ENCODE measurements at places on chromosomes 3 and 15.
A peak's percentile ranks its signal among the peaks of the same experiment; 100 is the strongest.

GRCh38 chr3:99805160-99805559 is 12.5 kb upstream of the CMSS1 start:
- no peak for DNase-seq

GRCh38 chr3:110456001-110456400 is 615.6 kb upstream of the NECTIN3 start:
- no peak for DNase-seq

DNA sequence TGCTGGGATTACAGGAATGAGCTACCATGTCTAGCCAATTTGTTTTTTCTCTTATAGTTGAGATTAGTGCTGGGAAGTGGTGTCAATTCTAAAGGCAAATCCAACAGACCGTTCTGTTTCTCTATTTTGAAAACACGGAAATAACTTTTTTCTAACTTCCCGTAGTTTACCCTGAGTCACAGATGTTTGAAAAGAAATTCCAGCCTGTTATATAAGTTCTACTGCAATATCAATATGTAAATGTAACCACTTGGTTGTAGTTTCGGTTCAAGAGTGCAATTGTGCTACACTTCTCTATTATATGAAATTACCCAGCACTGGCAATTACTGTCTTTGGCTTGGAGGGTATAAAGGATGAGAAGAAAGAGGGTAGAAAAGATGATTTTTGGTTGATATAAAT is 22.3 kb upstream of the GNB4 start:
- DNase-seq = no peak

GRCh38 chr3:156974931-156975330 is 148.8 kb downstream of the LEKR1 start:
- DNase-seq = no peak

GRCh38 chr3:11136116-11136515 is 18.2 kb upstream of the HRH1 start:
- no peak for DNase-seq

DNA sequence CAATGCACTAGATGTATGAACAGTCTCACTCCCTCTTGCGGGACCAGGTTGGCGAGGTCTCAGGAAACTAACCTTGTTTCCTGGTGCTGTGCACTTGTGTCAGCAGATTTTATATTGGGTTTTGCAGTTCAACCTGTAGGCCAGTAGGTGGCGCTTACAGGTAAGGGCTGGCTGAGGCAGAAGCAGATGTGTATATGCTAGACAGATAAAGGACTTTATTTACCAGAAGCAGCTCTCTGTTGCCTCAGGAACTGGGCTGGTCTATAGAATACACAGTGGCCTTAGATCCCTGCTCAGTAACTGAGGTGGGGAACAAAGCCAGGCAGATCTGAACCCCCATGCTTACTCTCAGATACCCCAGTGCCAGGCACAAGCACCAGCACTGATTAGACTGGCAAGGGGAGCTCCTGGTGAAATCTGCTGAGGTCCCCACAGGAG is 296.8 kb downstream of the DOCK3 start:
- DNase-seq = peak; percentile 68

DNA sequence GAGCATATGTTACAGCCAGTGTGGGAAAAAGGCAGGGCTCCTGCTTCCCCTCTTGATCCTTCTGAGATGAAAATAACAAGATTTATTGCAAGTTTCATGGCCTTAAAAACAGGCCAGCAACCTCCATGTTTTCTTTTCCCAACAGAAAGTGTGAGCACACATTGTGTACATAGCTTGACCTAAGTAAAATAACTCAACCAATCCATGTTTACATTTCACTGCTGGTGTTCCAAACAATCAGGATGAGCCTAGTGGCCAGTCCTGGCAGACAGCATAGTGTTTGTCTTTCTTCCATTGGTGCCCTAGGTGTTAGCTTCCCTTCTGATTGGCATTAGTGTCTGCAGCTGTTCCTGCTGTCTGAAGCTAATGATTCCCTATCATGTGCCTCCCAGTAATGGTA is 847.7 kb downstream of the EPHA3 start:
- no peak for DNase-seq

GRCh38 chr3:21703291-21703690 is 47.7 kb downstream of the ZNF385D start:
- no peak for DNase-seq

DNA sequence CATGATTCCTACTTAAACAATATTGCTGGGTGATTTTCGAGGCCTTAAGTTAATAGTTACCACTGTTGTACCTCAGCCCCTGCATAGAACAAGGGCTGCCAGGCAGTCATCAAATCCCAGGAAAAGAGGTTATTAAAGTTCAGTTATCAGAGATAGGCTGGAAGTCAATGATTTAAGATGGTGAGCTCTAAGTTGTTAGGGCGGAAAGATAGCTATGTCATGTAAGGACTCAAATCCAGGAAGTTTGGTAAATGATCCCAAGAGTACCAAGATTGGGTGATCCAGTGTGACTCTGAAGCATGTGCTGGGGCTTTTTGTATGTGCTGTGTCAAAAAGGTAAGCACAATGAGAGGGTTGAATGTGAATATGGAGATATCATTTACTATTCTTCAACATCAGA is 287.9 kb downstream of the NLGN1 start:
- DNase-seq = no peak

DNA sequence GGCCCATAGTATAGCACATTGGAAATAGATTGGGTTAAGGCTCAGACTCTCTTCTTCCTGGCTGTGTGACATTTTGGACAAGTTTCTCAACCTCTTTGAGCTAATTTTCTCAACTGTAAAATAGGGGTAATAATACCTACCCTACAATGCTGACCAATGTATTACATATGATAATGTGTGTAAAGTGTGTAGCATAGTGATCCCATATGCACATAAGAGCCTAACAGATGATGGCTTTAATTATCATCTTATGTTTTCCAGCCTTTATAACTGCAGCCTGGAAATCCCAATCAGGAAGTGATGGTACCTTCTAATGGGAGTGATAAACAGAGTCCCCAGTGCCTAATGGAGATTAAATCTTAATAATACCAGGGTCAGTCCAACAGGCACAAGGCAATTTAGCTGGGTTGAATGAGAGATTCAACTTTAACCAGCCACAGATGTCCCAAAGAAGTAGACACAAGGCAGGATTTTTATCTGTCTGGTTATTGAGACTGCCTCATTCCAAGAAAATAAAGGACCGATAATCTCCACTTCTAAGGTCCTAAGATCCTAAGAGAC is 12.0 kb downstream of the ADAMTS9 start:
- no peak for DNase-seq

DNA sequence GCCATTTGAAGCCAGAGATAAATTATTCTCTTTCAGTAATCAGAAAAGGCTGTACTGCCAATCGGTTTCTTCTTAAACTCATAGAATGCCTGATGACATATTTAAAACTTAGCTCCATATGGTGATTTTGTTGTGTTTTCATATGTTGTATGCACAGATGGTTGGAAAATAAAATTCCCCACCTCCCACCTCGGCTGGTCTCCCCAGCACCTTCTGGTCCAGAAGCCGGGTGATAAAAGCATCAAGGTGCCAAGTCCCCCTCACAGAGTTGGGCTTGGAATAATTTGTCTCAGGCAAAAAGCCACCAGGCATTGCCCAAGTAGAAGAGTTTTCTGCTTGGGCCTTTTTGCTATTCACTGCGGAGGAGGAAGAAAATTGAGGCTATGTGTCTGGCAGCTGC is 18.4 kb downstream of the LARS2 start:
- no peak for DNase-seq

DNA sequence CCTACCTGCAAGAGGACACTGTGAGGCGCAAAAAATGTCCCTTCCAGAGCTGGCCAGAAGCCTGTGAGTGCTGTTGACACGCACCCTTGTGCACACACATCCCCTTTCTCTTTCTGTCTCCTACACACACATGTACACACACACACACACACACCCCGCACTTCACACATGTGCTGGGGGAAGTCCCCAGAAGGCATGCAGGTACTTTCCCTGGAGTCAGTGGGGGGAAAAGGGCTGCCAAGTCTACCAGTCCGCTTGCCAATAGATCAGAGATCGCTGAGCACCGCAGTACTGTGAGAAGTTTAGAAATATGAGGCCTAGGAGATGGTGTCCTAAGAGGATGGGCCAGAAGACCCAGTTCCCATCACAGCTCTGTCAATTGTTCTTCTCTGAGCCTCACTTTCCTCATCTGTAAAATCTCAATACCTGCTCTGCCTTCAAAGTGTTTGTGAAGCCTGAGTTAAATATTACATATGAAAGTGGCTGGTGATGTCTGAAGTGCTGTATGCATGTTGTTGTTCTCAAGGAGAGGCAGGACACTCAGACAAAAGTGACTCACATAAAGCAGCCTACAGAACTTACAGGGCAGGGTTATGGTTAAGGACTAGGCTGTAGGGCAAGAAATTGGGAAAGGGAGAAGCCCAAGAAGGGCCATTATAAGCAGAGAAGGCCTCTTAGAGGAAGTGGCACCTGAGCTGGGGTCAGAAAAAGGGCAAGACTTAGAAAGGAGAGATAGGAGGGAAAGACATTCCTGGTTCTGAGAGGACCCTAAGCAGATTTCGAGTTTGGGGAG is 6.8 kb downstream of the IL17RE start:
- no peak for DNase-seq

GRCh38 chr3:79568938-79569337 is 198.9 kb downstream of the ROBO1 start:
- no peak for DNase-seq

- DNase-seq = no peak
Measured at GRCh38 chr3:74009961-74010844, 385.5 kb upstream of the PDZRN3 start.

- DNase-seq = no peak
Measured at GRCh38 chr3:52839892-52840545, 5.2 kb upstream of the MUSTN1 start.

DNA sequence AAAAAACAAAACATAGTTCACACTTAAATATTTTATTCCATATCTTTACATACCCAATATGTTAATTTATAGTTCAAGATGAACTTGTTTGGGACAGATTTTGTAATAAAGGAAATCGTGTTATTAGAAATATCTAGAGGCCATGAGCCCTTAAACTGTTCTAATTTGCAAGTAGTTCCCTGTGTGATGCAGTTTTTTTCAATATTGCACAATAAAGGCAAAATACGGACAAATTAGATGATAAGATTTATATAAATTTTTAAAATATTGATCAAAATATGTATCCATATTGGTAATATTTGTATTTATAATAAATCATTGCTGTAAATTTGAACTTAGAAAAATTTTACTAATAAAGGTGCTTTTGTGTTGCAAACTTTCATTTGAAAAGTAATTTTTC is 23.8 kb downstream of the CTNNB1 start:
- no peak for DNase-seq
